Germinal center (tissue), 1 donor: ENCODE measurements at places on chromosomes 11 and 22.
A peak's percentile ranks its signal among the peaks of the same experiment; 100 is the strongest.

- DNase-seq: no peak
These were observed 49.0 kb downstream of the FZD4 start for GRCh38 chr11:86906198-86906597.

DNA sequence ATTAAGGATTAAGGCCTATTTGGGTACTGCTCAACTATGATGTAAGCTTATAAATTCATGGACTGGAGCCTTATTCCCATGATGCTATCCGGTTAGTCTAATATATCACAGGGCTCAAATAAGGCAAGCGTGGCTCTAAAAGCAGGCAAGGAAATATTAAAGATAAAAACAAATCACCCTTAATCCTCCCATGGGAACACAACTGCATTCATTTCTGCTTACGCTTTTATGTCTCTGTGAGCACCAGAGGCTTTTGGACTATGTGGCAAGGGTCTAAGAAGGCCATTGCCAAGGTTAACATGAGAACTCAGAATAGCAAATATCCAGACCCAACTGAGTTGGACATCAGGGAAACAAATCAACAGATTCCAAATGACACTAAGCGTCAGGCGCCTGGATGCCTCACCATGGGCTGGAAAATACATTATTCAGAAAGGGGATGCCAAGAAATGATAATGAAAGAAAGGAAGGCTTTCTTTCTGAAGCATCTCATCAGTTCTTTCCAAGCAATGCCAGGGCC lies 138.1 kb downstream of the SLC1A2 start:
- no peak for DNase-seq

- DNase-seq: no peak
These were observed 518.0 kb downstream of the DLG2 start for GRCh38 chr11:85109141-85109540.

GRCh38 chr11:66071381-66071801 lies 1.3 kb downstream of the PACS1 start:
- DNase-seq: no peak

DNA sequence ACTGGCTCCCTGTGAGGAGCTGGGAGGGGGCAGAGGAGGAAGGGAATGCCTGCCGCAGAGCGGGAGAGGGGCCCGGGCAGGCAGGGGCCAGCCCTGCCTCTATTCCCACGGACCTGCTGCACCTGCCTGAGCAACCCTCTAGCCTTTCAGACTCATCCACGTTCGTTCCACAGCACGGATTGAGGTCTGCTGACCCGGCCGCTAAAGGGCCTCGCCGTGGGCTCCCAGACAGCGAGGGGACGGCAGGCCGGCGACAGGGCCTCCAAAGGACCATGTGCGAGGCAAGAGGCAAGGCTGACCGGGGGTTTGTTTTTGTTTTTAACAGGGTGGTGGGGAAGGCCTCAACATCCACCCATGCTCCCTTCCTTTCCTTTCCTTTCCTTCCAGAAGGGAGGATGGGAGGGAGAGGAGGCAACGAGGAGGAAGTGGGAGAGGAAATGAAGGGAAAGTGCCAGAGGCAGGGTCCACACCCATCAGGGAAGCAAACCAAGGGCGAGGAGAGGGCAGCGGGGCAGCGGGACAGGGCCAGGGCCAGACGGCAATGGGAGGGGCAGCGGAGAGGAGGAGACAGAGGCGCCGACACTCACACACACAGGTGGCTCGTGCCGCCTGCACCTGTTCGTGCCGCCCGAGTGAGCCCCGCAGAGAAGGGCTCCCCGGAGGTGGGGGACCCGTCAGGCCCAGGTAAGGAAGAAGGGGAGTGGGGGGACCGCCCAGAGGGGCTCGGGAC lies 7.5 kb downstream of the LRFN4 start:
- DNase-seq: no peak

DNA sequence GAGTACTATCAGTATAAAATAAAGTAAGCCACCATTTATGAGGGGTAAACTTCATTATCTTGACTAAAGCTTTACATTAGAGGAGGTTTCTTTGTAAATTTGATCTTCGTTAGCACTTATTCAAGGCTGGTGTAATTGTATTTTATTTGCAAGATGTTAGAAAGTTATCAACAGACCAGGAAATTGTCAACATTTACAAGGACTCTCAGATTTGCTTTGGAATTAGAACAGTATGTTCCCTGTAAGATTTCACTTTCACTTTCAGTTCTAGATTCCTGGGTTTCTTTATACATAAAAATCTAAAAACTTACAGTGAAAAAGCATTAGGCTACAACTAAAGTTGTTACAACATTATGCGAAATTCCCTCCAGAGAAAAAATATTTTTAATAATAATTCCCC lies 4.6 kb upstream of the BIRC3 start:
- DNase-seq: no peak

DNA sequence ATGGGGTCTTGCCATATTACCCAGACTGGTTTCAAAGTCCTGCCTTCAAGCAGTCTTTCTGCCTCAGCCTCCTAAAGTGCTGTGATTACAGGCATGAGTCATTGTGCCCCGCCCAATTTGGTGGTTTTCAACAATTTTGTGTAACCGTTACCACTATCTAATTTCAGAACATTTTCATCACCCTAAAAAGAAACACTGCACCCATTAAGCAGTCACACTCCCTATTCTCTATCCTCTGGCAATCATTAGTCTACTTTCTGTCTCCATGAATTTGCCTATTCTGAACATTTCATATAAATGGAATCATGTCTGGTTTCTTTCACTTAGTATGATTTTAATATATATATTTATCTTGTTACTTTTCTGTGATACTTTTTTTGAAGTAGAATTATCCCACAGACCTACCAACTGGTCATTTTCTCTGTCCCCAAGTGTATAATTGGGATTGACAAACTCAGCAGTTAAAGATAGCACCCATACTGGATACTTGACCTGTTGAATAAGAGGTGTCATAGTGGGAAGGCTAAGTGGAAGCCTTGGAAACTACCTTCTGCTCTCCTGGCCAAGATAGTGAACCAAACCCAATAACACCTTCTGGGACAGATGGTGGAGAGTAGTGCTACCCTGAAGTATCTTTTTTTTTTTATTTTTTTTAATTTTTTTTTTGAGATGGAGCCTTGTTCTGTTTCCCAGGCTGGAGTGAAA lies 64.8 kb downstream of the STIM1 start:
- DNase-seq: no peak

DNA sequence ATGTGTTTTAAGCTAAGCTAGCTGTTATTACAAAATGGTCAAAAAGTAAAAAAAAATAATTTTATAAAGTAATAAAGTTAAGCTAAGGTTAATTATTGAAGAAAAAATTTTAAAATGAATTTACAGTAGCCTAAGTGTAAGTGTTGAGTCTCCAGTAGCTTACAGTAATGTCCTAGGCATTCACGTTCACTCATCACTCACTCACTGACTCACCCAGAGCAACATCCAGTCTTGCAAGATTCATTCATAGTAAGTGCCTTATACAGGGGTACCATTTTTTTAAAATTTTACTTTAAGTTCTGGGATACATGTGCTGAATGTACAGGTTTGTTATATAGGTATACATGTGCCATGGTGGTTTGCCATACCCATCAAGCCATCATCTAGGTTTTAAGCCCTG lies 11.6 kb upstream of the OOSP4B start:
- no peak for DNase-seq

GRCh38 chr22:30416837-30417236 lies 8.7 kb upstream of the MTFP1 start:
- no peak for DNase-seq

- DNase-seq: no peak
These were observed 152.8 kb upstream of the RASSF10 start for GRCh38 chr11:12856338-12856737.

- DNase-seq: no peak
These were observed 1047.7 kb downstream of the BRD1 start for GRCh38 chr22:48779661-48780596.

DNA sequence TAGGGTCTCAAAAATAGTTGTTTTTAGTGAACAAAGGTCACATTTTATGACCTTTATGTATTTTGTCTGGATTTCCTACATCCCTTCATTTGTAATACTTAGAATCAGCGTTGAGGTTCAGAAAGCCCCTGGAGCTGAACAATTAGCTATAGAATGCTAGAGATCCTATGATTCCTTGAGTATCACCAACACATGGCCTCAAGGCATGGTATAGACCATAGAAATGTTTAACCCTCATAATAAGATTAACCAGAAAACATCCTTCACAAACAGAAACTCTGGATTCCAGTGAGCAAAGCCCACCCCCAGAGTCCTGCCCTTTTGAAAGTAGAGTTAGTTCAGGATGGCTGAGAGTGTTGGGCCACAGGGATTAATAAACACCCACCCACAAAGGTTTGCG lies 77.3 kb downstream of the CYB5R2 start:
- no peak for DNase-seq

- DNase-seq: no peak
These were observed 1.6 kb downstream of the TMEM132A start for GRCh38 chr11:60925868-60926267.

- no peak for DNase-seq
These were observed 15.8 kb downstream of the PAFAH1B2 start for GRCh38 chr11:117159892-117160291.

- DNase-seq: no peak
These were observed 92.0 kb downstream of the LARGE1 start for GRCh38 chr22:33828302-33828701.

DNA sequence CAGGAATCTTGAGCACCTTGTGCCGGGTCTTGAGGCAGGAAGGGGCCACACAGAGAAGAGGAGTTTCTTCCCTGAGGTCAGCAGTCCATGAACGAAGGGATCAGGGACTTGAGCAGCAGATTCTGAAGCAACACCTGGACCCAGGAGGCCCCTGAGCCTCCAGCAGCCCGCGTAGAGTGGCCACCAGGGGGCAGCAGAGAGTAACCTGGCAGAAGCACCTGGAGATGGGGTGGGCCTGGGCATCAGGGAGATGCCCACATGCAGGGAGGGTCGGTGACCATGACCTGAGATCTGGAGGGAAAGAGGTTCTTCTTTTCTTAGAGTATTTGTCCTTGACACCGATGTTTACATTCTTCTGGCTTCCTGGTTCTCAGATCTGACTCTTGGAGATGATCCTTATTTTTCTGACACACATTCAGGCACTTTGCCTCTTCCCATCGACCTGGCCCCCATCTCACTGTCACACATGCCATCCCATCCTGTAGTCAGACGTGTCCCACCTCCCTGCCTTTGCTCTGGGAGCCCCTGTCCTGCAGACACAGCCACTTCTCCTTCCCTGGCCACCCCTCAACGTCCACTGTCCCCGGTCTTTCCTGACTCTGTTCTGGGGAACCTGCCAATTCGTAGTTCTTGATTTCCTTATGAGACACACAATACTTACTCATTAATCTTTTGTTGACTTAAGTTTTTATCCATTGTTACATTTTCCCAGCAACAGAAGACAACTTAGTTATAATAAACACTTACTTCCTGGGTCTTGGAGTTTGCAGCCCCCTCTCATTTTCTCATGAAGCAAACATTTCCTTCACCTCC lies 66.5 kb downstream of the GGTLC2 start:
- DNase-seq: peak; percentile 65

GRCh38 chr11:89436071-89436470 lies 55.1 kb downstream of the NOX4 start:
- no peak for DNase-seq

GRCh38 chr22:41334951-41335635 lies 33.8 kb downstream of the ZC3H7B start:
- no peak for DNase-seq

- DNase-seq: no peak
These were observed 773 bp upstream of the PATL1 start for GRCh38 chr11:59669611-59670009.

- DNase-seq: no peak
These were observed 10.0 kb upstream of the RAB1B start for GRCh38 chr11:66258473-66258893.

DNA sequence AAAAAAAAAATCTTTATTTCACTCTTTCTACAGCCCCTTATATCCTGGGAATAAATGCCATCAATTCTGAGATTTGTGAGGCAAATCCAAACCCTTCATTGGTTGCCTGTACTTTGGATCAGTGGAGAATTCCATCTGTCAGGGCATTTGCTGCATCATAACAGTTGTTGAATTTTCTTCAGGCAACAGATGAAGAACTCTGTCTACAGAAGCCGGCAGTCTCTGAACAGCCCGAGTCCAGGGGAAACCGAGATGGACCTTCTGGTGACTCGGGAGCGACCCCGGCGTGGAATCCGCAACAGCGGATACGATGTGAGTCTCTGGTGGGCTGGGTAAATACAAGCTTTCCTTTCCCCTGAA lies 82.3 kb downstream of the C11orf91 start:
- DNase-seq: no peak

GRCh38 chr11:82901922-82902485 lies 468 bp downstream of the DDIAS start:
- DNase-seq: no peak

DNA sequence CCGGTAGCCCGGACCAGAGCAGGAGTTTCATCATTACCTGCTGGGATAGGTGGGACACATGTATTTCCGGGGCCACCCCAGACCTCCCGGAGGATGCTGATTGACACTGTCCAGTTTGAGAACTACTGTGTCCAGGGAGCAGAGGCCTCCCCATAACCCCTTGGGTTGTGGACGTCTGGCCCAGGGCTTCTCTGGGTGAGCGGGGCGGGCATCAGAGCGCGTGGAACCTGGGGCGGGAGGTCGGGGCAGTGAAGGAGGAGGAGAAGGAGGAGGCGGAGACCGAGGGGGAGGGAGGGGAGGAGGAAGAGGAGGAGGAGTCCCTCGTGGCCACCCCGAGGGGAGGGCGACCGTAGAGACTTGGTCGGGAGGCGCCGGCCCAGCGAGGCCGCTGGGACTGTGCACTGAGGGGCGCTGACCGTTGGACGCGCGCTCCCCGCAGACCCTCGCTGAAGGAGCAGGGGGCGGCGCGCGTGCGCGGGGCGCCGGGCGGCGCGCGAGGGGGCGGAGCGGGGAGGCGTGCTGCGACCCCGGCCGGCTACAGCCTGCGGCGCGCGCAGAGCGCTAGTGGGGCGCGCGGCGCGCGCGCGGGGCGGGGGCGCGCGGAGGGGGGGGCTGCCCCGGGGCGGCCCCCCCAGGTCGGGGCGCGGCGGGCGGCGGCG lies at the start of gene GRK3:
Gene GRK3, plus strand, starts transcription at position 356 of the 659 bp plus-strand sequence. CDS start 366 bp downstream, outside the sequence.
- peak; percentile 75 for DNase-seq

DNA sequence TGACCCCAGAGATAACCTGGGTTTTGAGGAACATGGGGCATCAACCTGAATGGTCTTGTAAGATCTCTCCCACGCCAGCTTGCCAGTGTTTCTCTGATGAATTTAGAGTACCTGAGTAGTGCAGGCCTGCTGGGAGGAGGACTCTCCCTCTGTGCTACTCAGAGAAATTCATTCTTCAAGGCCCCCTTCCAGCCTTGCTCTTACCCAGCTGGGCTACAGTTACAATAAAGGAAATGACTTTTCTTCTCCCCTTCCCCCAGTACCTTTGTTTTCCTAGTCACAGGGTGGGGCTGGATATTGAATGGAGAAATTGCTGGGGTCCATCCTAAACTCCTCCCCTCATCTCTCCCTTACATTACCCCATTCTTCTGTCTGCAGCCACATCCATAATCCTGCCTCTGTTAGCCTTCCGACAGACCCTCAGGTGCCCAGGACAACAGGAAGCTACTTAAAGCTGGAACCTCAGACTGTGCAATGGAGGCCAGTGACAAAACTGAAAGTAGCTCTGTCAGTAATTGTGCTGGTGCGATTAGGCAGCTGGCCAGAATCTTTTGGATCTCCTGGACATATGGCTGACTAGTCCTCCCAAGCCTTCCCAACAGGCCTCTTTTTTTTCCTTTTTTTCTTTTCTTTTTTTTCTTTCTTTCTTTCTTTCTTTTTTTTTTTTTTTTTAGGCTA lies 17.4 kb downstream of the LIMK2 start:
- no peak for DNase-seq

- no peak for DNase-seq
These were observed 10.1 kb downstream of the C11orf91 start for GRCh38 chr11:33690290-33691065.
